Stimulated activated CD4-positive, alpha-beta T cell treated with anti-CD3 and anti-CD28 coated beads, Interleukin-2, amount 100 ng/mL, for 4 hours (primary cell): ENCODE measurements at places on chromosomes 2 and 18.

GRCh38 chr18:26495287-26495686 is 53.1 kb downstream of the KCTD1 start:
- DNase-seq = no peak

DNA sequence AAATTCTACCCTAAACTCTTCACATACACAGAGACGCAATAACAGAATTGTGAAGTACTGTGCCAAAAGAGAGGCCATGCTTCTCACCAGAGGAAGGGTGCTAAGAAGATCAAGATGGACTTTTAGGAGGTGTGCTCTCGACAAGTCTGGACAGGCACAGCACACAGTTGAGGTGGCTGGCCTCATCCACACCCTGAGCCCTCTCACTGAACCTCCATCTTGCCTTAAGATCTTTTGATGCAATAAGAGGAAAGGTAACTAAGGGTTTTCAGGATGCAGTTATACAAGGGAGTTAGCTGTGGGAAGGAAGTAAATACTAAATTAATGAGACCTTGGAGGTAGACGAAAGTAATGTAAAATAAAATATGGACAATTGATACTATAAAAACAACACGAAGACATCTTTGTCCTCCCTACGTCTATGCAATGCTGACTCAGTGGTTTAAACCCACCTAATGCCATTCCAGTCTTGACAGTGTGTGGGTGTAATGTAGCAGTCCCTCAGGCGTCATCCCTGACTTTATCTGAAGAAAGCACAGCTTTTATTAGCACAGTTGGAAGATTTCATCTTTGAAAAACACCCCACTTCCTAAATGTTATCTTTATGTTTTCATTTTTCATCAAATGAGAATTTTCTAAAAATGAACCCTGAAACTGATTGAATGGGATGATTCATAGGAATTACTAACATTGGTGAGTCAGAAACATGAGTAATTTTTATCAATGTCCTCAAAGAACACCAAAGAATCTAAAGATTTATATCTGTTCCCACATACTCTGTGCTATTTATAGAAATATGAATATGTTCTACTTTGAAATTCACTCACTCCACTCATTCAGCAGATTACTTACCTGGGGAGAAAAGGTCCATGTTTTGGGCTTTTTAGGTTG is 34.0 kb upstream of the MALL start:
- DNase-seq = no peak

DNA sequence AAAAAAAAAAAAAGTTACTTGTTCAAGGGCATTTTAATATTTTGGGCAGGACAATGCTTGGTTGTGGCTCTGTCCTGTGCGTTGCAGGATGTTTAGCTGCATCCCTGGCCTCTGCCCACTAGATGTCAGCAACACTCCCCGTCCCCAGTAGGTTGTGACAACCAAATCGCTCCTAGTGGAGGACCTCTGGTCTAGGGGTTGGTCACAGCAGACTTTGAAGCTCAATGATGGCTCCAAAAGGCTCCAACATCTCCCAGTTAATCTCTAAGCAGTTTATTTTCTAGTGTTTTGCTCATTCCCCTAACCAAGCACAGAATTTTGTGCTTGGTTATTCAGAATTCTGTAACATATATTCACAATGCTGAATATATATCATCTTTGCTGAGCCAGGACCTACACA is 67.0 kb downstream of the CHRNA1 start:
- peak; percentile 38 for DNase-seq

- no peak for DNase-seq
Observed at GRCh38 chr2:75041226-75041625, 82.8 kb downstream of the POLE4 start.

GRCh38 chr2:23486684-23487075 is 101.7 kb downstream of the KLHL29 start:
- no peak for DNase-seq

GRCh38 chr2:227267410-227268115 is 57.5 kb upstream of the MFF start:
- DNase-seq = no peak

DNA sequence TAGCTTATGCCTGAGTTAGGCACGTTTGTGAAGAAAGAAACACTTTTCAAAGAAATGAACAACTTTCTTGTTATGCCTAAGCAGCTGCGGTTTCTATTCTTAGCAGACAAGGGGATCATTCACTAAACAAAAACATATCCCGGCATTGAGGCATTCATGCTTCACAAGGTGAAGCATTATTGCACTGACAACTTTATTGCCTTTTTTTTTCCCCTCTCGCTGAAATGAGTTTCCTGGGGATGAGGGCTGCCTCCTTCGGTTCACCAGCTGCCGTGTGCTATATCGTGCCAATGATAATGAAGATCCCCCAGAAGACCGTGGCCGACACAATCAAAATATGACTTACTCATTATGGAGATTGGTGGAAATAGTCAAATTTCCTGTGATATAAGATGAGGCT is 288.2 kb upstream of the ST6GAL2 start:
- DNase-seq = no peak

GRCh38 chr2:64838817-64839216 is 150.4 kb upstream of the SLC1A4 start:
- no peak for DNase-seq

DNA sequence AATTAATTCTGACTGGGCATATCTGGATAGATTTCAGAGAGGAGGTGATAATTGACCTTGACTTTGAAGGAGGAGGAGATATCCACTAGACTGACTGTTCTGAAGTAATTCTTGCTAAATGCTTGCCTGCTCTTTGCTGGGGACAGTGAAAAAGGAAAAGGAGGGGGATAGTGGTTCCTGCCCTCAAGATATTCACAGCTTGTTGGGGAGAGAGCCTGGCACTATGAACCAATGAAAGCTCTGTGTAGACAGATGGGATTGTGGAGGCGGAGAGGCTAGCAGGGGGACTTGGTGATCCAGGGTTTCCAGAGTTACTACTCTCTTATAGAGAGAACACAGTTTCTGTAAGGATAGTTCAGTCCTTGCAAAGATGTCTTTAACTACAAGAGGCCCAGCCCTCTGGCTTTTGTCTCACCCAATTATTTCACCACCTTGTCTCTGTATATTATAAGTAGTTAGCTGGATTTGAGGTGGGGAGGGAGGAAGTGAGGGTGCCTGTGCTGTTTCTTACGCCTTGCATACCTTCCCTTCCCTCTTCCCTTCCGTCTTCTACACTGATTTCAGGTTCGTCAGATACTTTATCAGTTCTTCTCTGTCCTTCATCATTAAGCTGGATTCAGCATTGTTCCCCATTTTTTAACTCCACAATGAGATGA is 190.4 kb downstream of the PRKCE start:
- no peak for DNase-seq

- no peak for DNase-seq
Observed at GRCh38 chr18:25560369-25560768, 208.4 kb upstream of the ZNF521 start.

DNA sequence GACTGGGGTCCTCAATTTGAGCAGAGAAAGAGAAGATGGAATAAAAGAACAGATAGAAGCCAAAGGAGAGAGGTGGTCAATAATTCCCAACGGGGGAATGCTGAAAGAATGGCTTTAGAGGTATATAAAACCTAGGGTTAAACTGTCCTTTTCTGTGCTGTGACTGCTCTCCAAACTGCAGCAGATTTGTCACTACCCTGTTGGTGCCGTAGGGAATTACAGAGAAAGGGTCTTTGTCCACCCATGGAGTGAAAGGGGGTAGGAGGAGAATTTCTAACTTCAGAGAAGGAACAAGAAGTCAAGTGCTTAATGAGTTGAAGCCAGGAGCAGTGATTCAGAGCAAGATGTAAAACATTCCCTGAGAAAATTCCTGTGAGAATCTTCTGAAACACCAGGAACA is 486.5 kb downstream of the NUP35 start:
- no peak for DNase-seq

- no peak for DNase-seq
Observed at GRCh38 chr2:153532140-153532539, 53.6 kb upstream of the RPRM start.

GRCh38 chr18:46402945-46403344 is 254.1 kb downstream of the LOXHD1 start:
- no peak for DNase-seq

GRCh38 chr2:159936471-159936870 is 125.9 kb downstream of the PLA2R1 start:
- no peak for DNase-seq

DNA sequence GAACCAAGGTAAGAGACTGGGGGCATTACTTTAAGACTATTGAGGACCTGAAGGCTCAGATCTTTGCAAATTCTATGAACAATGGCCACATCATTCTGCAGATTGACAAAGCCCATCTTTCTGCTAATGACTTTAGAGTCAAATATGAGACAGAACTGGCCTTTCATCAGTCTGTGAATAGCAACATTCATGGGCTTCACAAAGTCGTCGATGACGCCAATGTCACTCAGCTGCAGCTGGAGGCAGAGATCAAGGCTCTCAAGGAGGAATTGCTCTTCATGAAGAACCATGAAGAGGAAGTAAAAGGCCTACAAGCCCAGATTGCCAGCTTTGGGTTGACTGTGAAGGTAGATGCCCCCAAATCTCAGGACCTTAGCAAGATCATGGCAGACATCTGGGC is 43.8 kb upstream of the SLC4A10 start:
- DNase-seq = no peak

DNA sequence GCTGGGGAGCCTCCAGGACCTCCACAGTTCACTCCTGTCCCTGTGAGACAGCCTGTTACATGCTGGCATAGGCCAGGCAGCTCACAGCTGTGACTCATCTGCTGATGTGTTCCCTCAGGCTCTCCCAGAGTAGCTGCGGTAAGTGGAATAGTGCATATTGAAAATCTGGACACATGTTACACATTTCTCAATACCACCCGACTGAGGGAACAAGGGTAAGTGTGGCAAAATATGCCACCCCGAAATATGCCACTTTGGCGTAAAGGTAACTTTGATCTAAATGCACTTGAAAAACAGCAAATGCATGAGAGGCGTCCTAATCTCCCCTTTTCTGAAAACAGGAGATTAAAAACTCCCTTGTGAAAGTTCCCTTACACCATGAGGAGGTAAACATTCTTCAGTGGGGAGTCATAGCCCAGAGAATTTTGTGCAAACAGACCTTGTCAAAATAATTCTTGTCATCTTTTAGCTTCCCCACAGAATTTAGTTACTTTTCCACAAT is 557.9 kb downstream of the CCDC85A start:
- no peak for DNase-seq

DNA sequence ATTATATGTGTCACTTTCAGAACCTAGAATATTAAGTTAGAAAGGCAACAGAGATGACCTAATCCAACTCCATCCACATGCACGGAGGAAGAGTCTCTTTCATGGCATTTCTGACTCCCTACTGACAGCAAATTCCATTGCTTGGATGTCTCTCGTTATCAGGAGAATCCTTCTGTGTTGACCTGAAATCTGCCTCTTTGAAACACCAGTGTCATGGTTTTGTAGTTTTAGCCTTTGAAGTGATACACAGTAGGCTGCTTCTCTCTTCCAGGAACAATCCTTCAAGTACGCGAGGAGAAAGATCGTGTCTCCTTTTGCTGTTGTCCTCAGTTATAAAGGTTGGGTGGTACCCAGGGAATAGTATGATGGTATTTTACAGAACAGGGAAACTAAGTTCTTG is 201.9 kb upstream of the RASGRP3 start:
- no peak for DNase-seq

GRCh38 chr18:51137026-51137729 is 60.3 kb downstream of the MEX3C start:
- no peak for DNase-seq

GRCh38 chr2:30689496-30690125 is 117.6 kb downstream of the CAPN13 start:
- no peak for DNase-seq

DNA sequence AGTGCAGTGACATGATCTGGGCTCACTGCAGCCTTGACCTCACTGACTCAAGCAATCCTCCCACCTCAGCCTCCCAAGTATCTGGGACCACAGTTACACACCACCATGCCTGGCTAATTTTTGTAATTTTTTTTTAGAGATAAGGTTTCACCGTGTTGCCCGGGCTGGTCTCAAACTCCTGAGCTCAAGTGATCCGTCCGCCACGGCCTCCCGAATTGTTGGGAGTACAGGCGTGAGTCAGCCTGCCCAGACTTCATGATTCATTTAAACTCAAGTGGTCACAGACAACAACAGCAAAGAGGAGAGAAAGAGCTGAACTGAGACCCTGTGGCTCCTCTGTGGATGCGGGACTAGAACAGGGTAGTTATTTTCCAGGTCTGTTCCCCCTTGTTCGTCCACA is 83.0 kb downstream of the TSHZ1 start:
- no peak for DNase-seq

DNA sequence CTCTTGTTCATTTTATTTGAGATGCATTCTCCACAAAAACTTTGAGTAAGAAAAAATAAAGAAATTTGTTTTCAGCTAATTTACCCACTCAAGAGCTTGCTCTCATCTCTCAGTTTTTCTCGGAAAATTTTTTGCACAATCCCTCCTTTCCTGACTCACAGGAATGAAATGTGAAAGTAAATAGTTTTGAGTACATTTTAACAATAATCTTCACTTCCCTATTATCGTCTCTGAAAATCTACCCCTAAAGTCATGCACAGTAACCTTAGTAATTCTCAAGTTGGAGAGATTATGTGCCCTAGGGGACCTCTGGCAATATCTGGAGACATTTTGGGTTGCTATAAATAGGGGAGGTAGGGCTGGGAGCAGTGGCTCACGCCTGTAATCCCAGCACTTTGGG is 2.6 kb downstream of the CYB5A start:
- DNase-seq = no peak

DNA sequence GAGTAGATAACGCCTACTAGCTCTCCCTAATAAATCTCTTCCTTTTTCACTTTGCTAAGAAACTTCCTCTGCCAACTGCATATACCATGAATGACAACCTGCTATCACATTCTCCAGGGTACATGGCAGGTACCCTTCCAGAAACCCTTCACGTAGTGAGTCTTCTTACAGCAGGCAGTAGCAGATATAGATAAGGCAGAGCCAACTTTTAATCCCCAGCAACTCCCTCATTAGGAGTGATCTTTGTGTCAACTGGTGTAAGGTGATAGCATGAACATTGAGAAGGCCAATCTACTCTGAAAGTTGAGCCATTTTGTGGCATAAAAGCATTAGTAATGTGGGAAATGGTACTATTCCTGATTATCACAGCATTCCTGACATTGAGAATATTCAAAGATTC is 5.7 kb upstream of the STK17B start:
- no peak for DNase-seq

DNA sequence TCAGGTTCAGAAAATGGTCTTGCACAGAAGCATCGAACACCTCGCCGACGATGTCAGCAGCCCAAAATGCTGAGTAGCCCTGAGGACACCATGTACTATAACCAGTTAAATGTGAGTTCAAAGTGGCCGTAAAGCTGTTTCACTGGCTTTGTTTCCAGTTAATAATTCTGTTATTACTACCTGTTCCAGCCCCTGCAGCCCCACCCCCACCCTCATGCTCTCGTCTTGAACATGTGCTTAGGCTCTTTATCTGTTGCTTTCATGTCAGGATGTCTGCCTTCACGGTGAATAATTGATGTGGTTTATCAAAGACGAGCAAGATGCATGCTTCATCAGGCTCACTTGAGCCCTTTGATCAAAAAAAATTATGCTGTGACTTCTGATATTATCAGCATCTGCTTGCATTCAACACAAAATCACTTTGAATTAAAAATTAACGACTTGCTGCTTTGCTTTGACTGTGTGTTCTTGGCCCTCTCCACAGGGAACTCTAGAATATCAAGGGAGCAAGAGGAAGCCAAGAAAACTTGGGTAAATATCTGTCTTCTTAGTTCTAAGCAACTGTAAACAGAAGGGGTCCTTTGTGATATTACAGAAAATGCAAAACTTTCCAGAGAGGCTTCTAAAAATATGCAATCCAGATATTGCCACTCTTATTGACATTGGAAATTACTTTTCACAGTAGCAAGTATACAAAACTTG is 63.4 kb upstream of the SP5 start:
- DNase-seq = peak; percentile 24

GRCh38 chr18:25457126-25457525 is 105.2 kb upstream of the ZNF521 start:
- DNase-seq = no peak
